Thymus (tissue), 14 donors: ENCODE measurements at places on chromosomes 11 and 22. TPM values are rescaled to one million over a fixed set of nuclear protein-coding genes. Genes with fewer than 3 reads are reported as not detected.

GRCh38 chr11:122261546-122261945 lies 145.5 kb upstream of the BLID start:
- no peak for DNase-seq

DNA sequence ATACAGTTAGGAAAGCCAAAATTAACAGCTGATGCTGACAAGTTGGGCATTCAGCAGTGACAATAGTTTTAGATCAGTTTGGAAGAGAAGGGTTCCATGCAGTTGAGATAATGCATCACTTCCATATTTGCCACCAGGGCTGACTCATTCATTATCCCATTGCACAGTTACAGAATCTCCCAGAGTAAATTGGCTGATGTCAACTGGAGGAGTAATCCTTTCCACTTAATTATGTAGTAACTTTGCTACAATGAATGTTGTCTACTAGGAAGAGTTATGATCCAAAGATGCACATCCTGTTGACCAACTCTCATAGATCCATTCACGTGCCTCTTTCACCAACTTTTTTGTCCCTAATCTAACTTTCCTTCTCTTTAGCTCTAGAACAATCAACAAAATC lies 123.3 kb upstream of the LUZP2 start:
- no peak for DNase-seq

DNA sequence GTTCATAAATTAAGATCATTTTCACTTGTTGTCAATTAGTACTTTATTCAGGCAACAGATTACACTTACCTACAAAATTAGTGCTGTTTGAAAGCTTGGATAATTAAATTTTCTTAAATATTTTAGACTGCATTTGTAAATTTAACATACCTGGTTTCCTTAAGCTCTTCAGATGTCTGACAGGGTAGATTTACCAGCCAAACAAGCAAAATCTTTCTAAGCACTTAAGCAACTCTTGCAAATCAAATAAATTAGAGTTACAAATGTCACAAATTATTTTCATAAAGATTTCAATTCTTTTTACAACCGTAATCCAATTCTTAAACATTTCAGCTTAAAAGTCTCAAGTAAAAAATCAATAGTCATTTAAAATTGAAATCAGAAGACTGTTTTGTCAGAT lies 129.8 kb downstream of the DBX1 start:
- no peak for DNase-seq

DNA sequence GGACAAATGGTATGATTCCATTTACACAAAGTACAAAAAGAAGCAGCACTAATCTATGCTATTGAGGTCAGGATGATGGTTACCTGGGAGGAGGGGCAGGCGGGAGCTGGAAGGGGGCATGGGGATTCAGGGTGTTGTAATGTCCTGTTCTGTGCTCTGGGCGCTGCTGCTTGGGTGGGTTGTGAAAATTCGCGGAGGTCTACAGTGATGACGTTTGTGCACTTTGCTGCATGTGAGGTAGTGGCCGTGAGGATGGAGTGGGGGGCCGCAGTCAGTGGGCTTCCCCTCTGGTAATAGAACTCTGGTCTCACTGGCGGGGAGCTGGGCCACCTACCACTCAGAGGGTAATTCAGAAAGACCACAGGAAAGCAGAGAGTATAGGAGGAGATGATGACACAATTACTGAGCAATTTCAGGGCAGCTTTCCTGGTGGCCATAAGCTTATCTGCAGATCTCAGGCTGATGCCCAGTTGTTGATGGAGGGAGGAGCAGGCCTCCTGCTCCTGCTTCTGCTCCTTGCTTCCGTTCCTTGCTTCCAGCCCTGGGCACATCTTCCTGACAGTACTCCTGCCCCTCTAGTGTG lies 121.5 kb downstream of the CEP164 start:
- DNase-seq, result no peak

- no peak for DNase-seq
Measured at GRCh38 chr11:103898065-103898464, 138.4 kb upstream of the DDI1 start.

DNA sequence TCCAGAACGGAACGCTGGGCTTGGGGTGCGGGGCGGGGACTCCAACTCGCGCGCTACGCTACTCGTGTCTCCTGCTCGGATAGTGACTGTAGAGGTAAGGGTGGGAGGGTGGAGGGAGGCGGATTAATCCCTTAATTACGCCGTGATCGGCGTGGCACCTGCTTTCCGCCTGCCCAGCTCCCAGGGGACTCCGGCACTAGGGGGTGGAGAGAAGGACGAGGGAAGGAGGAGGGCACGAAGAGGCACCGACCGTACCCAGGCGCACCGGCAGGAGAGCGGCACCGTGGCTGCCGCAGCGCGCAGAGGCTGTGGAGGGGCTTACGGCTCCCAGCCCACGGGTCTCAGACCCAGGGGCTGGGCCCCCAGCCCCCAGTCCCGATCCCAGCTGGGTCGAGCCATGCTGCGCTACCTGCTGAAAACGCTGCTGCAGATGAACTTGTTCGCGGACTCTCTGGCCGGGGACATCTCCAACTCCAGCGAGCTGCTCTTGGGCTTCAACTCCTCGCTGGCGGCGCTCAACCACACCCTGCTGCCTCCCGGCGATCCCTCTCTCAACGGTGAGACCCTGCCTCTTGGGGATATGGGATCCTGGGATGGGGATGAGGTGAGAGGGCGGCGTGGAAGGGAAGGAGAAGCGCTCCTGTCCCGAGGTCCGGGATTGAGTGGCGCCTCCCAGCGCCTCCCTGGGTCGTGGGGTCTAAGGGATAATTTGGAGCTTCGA lies at the start of gene ROBO3:
TSS of gene ROBO3 (plus strand) at position 252 of the 721 bp plus-strand sequence. CDS start at position 398, 146 bp downstream.
- DNase-seq, result no peak

GRCh38 chr11:96315476-96315875 lies 27.5 kb downstream of the MAML2 start:
- DNase-seq, result no peak

DNA sequence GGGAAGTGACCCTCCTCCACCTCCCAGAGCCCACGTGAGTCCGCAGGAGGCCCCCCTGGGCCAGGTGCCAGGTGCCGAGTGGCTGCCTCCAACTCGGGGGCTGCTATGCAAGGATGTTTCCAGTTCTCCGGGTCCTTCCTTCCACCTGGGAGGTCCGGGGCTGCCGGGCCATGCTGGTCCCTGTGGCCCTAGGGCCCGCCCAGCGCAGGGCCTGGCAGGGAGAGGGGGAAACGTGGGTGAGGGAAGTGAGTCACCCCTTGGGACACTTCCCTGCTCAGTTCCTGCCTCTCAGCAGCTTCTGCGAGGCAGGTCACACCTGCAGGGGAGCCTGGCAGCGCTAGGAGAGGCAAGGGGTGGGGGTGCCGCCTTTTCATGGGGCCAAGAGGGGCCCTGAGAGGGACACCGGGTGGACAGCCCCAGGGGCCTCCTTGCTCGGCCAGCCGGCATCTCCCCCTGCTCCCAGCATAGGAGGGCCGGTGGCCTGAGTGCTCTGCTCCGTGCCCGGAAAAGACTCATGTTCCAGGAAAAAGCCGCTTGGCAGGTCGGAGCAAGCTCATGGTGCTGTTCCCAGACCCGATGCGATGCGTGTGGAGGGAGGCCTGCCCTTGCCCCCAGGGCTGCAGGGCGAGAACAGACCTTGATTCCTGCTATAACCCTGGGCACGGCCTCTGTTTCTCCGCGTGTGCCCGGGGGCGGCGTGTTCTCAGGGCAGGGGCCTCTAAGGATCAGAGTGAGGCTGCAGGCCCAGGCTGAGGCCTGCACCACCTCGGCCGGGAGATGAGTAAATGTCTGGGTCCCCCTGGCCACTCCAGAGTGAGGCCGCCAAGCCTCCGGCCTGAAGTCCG lies 30.3 kb upstream of the WNT7B start:
- no peak for DNase-seq

DNA sequence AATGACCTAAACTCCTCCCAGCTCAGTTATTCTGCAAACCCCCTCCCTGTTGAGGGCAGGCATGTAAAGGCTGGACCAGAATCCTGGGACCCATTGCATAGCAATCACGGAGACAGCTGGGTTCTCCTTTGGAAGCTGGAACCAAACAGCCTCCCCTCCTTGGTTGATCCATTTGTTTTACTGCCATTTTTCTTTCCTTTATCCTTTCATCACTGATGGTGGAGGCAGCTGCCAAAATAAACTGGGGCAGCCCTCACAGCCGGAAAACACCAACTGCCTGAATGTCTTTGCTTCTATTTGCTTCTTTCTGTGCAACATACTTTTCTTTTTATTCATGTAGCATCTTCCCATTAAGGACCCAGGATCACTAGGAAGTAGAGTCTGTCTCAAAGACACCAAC lies 150.0 kb upstream of the SYT13 start:
- no peak for DNase-seq

- no peak for DNase-seq
Measured at GRCh38 chr11:5643585-5643984, 18.8 kb downstream of the TRIM34 start.

DNA sequence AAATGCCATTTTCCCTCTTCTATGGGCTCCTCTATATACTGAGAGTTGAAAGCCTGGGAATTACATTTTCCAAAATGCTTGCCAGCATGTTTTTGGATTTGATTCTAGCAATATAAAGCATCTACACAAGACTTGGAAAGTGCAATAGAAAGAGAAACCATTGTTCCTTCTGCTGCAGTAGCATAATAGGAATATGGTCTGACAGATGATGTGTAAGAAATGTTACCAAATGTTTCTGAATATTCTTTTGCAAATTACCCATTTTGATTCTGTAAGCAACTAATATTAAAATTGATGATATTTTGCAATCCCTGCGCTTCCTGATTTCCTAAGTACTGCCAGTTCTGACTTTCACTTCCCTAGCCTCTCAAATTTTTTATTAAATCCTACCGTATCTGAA lies 61.6 kb downstream of the CASP12 start:
- no peak for DNase-seq

DNA sequence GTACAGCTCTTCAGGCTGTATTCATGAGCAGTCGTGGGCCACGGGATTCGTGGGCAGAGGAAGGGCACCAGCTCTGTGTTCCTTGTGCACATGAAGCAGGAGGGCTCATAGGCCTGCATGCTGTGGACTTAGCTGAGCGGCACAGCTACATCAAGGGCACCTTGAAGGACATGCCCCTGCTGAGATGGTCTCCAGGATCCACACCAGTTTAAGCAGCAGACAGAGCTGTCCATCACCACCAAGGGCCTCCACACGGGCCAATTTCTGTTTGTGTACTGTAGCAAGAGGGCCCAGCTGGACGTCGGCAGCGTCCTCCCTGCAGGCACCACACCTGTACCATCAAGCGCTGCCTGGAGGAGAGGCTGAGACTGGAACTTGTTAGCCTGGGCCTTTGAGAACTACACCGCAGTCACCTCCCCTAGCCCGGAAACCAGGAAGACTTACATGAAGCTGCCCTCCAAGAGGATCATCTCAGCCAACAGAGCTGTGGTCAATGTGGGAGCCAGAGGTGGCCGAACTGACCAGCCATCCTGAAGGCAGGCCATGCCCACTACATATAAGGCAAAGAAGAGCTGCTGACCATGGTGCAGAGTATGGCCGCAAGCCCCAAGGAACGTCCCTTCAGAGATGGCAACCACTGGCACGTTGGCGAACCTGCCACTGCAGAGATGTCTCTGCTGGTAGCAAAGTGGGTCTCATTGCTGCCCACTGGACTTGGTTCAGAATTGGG lies 32.7 kb upstream of the GNB1L start:
- no peak for DNase-seq

- DNase-seq, result no peak
Measured at GRCh38 chr11:36743039-36743438, 145.0 kb upstream of the RAG2 start.

GRCh38 chr22:35556666-35557065 lies 16.0 kb downstream of the RASD2 start:
- DNase-seq, result no peak

GRCh38 chr11:76797341-76798201 lies 14.4 kb downstream of the TSKU start:
- DNase-seq, result no peak

GRCh38 chr11:13885083-13885482 lies 77.4 kb upstream of the SPON1 start:
- DNase-seq, result no peak

- DNase-seq, result no peak
Measured at GRCh38 chr11:35784699-35785098, 122.1 kb downstream of the TRIM44 start.

DNA sequence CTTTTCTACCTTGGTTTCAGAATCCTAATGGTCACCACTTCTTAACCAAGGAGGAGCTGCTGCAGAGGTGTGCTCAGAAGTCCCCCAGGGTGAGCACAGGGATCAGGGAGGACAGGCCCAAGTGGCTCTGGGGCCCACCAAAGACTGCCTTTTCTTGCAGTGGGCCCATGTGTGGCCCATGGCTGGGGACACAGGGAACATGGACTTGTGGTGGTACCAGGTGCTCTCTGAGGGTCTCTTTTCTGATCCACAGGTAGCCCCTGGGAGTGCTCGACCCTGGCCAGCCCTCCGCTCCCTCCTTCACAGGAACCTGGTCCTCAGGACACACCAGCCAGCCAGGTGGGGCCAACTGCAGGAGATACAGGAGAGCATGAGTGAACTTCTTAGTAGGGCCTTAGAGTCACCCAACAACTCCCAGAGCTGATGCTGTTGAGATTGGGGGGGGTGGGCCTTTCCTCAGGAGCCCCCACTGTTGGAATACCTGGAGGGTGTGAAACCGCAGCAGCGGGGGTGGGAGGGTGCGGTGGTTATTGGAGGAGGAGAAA lies 2.0 kb downstream of the MUS81 start:
- no peak for DNase-seq

- DNase-seq, result no peak
Measured at GRCh38 chr11:69662021-69662698, 13.0 kb downstream of the LTO1 start.

GRCh38 chr22:43846966-43847365 lies 15.3 kb downstream of the SULT4A1 start:
- no peak for DNase-seq

DNA sequence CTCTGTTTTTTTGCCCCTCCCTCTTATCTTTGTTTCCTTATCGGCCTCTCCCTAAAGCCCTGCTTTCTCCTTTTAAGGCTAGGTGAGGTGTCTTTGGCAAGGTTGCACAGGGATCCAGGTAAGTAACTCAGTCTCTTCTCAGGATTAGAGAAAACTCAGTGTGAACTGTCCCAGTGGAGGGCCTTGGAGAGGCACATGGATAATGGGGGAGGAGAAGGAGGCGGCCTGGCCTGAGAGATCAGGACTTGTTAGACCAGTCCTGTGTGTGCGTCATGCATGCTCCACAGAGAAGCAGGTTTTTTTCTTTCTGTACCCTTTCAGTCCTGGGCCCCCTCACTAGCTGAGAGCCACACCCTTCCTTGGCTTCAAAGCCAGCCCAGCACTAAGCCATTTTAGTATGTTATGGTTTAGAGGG lies 19.9 kb downstream of the CTNND1 start:
- DNase-seq, result no peak

Gene FAT3
- 0.25 TPM for polyA plus RNA-seq

Gene MYBPC3
- polyA plus RNA-seq, result 0.55 TPM

Gene STK33
- polyA plus RNA-seq, result 13.3 TPM

Gene TIGD3
- 1.9 TPM for polyA plus RNA-seq

Gene H19
- polyA plus RNA-seq, result 102 TPM

Gene SLC6A5
- 0.05 TPM for polyA plus RNA-seq
